ENCODE measurements at places on chromosomes 2 and 18.

- DNase-seq = no peak
Observed at GRCh38 chr2:175808078-175808477, 194.0 kb downstream of the LNPK start.

DNA sequence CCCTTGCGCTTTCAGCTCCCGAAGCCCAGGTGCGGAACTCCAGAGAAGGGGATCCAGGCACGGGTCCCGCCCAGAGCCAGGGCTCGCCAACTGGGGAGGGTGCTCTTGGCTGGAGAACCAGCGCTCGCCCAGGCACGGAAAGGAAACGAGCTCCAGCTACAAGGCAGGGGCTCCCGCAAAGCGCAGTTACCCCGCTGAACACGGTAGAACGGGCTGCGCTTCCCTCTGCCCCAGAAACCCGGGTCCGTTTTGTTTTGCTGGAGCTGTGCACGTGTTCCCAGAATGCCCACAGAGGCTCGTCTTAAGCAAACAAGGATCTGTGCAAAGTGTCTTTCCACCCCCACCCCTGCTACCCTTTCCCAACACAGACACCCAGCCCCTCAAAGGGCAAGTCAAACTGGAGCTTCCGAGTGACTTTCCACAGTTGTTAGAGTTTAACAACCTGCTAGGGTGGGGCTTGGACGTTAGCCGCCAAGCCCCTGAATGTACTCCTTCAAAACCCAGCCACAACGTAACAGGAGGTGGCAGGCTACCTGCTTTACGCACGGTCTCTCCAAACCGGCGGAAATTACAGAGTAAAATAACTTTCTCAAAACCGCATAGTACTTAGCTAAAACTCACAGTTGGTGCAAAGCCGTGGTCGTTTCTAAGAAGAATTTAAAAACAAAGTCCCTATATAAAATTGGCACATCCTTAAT is 775 bp downstream of the RNF125 start:
- DNase-seq = peak; percentile 18

- no peak for DNase-seq
Observed at GRCh38 chr2:26559044-26559405, 81.1 kb upstream of the OTOF start.

GRCh38 chr2:30239986-30240752 is 8.8 kb downstream of the LBH start:
- no peak for DNase-seq

DNA sequence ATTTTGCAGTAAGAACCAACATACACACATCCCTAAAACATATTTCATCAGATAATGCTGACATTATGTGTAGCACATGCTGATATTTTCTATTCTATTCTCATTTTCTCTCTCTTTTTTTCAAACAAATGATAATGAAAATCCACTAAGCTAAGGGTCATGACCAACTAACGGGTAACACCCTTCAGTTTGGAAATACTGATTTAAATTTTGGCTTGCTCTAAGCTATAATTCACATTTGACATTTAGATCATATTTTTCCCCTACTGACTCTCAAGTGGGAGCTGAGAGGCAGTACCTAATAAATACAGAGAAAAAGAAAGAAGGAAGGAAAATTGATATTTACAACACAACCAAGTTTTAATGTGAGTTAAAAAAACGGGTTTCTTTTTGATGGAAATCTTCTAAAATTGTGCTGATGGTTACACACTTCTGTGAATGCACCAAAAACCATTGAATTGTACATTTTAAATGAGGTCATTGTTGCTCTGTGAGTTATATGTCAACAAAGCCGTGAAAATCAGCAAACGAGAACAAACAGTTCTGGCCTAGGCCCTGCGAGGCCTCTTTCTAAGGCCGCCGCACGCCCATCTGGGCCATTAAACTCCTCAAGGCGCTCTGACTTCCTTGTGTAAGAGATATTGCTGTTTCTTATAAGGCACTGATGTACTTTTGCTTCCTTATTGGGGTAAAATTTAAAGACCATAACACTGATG is 124.2 kb downstream of the GALR1 start:
- DNase-seq = no peak

DNA sequence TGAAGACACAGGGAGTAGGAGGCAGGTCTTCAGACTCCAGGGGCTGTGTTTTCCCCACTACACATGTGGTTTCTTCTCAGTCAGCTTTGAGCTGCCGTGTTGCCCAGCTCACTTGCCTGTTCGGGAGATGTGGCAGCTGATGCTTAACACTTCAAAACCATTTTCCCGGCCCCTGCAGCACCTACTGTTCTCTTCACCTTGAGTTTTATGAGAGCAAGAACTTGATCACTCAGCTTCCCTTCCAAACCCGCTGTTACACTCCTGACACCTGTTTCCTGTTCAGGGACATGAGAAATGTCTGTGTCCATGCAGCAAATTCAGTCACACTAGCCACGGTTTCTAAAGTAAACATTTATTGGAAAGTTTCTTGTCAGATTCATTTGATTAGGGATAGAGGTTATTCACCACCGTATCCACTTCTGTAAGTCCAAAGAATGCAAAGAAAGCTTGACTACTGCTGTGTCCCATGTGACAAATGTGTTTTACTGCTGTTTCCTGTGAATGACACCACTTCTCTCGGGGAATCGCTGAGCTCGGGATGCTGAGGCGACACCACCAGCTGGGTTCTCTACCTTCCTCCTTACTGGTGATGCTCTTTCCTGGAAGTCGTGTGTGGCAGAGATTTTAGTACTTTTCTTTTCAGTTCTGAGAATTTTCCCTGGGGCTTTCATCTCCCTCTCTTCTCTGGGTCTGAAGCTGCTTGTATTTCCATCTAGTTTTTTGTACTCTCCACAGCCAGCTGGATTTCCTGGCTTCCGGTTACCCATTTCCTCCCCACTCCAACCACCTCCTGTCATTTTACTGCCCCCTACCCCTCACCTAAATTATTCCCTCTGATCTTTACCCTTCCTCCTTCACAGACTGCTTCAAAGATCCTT is 91.7 kb downstream of the KLF7 start:
- DNase-seq = no peak

DNA sequence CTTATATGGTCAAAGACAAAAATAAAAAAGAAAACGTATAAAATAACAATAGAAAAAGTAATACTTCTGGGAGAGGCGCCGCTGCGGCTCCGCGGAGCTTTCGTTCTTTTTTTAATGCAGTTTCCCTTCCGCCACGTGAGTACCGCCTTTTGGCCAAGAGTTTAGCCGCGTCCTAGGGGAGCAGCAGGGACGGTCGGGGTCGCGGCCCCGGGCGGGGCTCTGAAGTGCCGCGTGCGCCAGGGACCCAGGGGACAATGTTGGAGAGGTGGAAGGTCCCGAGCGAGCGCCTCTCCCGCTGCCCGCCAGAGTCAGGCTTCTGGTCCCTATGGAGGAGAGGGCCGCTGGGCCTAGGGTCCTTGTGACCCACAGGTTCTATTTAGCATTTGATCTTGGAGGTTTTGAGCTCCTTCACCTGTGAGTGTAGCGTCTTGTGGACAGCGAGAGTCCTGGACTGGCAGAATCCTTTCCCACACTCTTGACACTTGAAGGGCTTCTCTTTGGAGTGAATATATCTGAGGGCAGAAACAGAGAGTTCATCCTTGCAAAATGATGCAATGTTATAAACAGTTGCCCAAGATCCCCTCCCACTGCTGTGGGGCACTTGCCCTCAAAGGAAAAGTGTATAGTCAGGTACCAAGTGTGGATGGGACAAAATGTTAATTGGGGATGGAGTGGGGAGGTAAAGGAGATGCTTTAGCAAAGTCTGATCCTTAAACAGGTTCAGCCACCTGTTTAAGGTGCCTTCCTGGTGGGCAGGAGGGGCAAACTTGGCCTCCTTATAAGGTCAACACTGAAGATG is 6.3 kb downstream of the OSR1 start:
- no peak for DNase-seq

DNA sequence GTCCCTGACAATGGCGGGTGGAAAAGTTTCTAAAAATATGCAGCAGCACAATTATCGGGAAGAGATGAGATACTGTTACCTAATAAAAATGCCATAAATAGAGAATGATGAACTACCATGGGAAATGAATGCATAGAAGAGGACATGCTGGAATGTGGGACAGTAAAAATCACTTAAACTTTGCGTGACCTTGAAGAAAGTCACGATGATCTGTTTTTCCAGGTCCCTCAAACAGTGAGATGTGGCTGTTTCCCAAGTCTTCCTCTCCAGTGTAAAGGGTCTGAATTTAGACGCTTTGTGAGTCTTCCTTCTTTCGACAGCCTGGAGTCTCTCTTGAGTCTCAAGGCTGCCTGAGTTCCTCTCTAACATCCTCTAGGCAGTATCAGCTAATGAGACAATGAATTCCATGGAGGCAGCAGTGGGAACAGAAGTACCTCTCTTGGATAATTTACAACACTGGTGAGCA is 1.4 kb downstream of the CLUL1 start:
- DNase-seq = peak; percentile 8

GRCh38 chr2:48204750-48205136 is 298.4 kb upstream of the FBXO11 start:
- no peak for DNase-seq

- DNase-seq = no peak
Observed at GRCh38 chr2:71659868-71660518, 206.6 kb downstream of the DYSF start.

DNA sequence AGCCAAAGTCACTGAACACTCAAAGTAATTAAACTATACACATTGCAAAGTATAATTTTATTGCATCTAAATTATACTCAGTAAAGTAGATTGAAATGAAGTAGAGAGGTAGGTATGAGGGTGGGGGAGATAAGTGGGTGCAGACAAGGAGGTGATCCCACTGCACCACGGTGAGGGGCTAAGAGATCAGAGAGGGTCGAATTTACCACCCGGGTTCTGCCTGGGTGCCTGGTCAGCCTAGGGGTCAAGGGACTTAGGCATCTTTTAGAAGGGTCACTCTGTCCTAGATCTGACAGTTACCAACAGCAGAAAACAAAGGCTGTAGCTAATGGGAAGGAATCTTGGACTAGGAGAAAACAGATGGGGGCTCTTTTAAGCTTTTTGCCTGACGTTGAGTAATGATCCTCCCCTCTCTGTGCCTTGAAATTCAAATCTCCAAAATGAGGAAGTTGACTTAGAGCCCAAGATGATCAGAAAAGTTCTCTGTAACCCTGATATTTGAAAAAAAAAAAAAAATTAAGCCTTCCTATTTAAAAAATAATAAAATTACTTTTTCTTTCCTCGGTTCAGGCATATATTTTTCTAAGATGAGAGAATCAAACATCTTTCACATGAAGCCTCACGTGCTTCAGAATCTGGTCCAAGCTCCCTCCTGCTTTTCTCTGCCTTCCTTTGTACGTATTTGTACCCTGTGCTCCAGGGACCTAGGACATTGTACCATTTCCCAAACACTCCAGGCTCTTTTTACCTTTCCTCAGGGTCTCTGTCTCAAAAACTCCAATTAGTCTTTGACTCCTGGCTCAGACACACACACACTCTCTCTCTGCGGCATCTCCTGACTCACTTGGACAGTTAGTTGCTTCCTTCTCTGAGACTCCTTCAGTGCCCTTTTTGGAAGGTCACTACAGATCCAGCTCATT is 353.9 kb downstream of the CYRIA start:
- no peak for DNase-seq

- DNase-seq = no peak
Observed at GRCh38 chr2:38945372-38945771, 55.7 kb downstream of the ARHGEF33 start.

- no peak for DNase-seq
Observed at GRCh38 chr18:57970356-57971095, 73.5 kb upstream of the NEDD4L start.

- DNase-seq = no peak
Observed at GRCh38 chr2:212854116-212854515, 297.3 kb downstream of the IKZF2 start.

GRCh38 chr2:239285071-239285931 is 115.5 kb downstream of the HDAC4 start:
- no peak for DNase-seq

DNA sequence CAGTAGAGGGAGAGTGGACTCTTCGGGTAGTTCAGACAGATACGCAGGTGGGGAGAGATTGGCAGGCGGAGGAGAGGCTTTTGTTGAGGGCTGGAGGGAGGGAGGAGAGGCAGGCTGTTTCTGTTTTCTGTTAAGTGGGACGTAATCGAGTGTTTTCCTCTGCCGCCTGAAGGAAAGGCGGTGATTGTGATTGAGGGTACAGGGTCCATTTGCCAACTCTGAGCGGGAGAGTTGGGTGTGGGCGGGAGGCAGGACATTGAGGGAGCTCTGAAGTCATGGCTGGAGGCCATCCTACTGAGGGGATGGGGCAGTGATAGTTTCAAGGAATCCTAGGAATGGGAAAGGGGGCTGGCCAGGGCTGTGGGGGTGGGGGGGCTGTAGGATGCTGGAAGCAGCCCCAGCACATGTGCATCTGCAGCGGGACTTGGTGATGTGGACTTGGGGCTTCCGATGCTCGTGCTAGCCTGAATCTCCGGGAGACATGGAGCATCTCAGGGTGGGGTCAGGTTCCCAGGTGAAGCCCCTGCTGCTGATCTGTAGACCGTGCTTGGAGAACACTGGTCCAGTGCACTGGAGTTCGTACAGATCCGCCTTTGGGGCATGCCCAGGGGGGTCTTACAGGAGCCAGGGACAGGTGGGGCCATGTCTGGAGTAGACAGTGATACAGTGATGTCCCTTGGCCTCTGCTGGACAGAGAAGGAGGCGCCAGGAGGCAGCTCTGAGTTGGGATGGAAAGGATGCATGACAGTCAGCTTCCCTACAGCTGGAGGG is 167.5 kb downstream of the AGAP1 start:
- no peak for DNase-seq

- DNase-seq = peak; percentile 23
Observed at GRCh38 chr2:197124639-197125390, 185.8 kb downstream of the ANKRD44 start.

DNA sequence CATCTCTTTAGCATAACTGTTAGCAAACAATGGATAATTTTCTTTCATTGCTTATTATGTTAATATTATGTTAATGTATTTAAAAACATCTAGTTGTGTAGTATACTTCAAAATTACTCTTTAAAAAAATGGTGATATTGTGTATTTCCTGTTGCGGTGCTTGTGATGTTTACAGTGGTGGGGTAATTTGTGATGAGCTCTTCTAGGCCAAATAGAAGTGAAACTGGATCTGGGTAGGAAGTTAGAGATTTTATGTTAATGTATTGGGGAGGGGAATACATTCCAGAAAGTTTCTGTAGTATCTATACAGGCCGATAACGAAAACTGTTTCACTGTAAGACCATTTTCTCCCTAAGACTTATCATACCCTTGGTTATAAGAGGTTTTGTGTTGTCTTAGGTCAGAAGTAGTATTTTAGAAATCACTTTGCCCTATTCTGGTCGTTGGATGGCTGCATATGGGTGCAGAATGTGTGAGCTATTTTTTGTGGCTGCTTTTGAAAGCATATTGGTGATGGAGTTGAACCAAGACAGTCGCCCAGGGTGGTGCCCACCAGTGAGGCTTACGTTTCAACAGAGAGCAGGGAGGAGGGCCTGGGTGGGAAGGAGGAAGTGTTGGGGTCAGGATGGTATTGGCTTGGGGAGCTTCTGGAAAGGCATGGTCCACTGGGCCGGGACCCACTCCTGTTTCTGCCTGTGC is 5.8 kb downstream of the TSHZ1 start:
- DNase-seq = peak; percentile 57

- DNase-seq = no peak
Observed at GRCh38 chr18:42268798-42269197, 313.8 kb downstream of the PIK3C3 start.

DNA sequence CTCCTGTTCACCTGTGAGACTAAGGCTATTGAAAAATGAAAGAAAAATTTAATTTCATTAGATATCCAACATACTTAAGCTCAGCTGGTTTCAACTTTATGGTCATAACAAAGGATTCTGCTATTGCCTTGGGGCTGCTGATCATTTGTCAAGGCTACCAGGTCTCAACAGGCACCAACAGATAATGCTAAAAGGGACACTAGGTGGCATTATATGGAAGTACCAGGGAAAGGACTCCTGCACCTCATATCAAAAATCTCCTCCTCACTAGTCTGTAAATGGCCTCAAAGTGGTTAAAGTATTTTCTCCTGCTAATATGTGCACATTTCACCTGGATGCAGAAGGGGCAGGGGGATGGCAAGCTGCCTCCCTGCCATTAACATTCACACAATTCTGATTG is 167.9 kb upstream of the REG3A start:
- DNase-seq = no peak
